Activated T-cell treated with anti-CD3 and anti-CD28 coated beads, Interleukin-2, amount 50 U/mL, for 72 hours (primary cell): ENCODE measurements at places on chromosomes 16 and 17. TPM values are rescaled to one million over a fixed set of nuclear protein-coding genes. Genes with fewer than 3 reads are reported as not detected.

The GGA3 gene
- 77.1 TPM for total RNA-seq

DNA sequence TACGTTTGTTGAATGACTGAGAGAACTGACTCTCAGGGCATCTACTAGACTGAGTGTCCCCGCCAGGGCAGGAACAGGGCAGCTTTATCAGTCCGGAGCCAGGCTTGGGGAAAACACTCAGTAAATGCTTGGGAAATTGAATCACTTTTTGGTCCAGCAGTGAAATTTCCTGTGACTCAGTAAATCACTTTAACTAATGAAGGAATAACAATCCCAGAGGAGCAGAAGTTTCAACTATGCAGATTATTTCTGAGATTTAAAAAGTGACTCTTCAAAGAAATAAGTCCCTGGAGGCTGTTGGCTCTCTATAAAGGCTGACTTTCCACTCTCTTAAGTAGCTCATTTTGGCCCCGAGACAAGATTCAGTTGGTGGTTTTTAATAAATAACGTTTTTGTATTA lies 101.8 kb downstream of the FOXL1 start:
- DNase-seq, result no peak
- no peaks in the 10 kb centered on the region for H3K4me1 ChIP-seq
- H3K27me3 ChIP-seq, result peaks cover 21% of the 10 kb centered on the region
- no peak overlapping the region for H3K27ac ChIP-seq
- no peak overlapping the region for H3K4me3 ChIP-seq

GRCh38 chr16:68731637-68732036 lies 5.5 kb upstream of the CDH1 start:
- H3K4me1 ChIP-seq, result peaks cover 2% of the 10 kb centered on the region
- H3K4me3 ChIP-seq, result no peak overlapping the region
- no peaks in the 10 kb centered on the region for H3K36me3 ChIP-seq

DNA sequence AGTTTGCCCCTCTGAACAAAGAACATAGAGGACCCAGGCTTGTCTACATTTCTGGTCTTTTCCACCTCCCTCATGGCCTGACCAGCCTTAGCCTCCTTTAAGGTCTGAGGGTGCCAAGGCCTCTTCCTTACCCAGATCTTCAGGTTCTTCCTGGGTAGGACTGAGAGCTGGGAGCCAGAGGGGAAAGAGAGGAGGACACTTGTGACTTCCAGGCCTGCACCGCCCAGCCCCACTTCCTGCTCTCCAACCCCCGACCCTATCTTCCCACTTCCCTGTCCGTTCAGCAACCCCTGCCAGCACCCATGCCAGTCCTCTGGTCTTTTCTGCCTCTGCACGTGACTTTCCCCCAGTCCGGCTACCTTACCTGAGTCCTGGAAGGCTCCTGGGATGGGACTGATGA lies 534 bp downstream of the PRSS36 start:
- no peak overlapping the region for H3K4me3 ChIP-seq
- no peak for DNase-seq
- no peaks in the 10 kb centered on the region for H3K27me3 ChIP-seq
- no peak overlapping the region for H3K27ac ChIP-seq

The RAB11FIP4 gene
- total RNA-seq, result 40.8 TPM

The ELOB gene
- 158 TPM for total RNA-seq

DNA sequence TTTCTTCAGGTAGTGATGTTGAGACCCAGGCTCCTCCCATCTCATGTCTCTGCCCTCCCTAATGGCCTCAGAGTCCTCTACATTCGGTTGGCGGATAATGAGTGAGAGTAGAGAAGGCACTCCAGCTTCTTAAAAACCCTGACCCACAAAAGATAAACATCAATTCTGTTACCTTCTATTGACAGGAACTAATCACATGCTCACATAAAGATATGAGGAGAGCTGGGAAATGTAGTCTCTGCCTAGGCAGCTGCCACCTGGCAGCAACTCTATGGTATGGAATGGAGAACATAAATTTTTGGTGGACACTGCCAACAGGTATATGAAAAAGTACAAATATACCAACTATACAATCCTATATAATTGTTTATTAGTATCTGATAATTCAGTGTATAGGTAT lies 110.7 kb upstream of the HLF start:
- no peaks in the 10 kb centered on the region for H3K27me3 ChIP-seq
- no peak overlapping the region for H3K27ac ChIP-seq
- H3K4me3 ChIP-seq, result no peak overlapping the region
- DNase-seq, result no peak

GRCh38 chr16:79411357-79411756 lies 189.2 kb downstream of the MAF start:
- H3K36me3 ChIP-seq, result no peaks in the 10 kb centered on the region
- H3K27ac ChIP-seq, result peak overlapping the region; percentile 80
- peaks cover 12% of the 10 kb centered on the region for H3K27me3 ChIP-seq
- DNase-seq, result peak; percentile 12

DNA sequence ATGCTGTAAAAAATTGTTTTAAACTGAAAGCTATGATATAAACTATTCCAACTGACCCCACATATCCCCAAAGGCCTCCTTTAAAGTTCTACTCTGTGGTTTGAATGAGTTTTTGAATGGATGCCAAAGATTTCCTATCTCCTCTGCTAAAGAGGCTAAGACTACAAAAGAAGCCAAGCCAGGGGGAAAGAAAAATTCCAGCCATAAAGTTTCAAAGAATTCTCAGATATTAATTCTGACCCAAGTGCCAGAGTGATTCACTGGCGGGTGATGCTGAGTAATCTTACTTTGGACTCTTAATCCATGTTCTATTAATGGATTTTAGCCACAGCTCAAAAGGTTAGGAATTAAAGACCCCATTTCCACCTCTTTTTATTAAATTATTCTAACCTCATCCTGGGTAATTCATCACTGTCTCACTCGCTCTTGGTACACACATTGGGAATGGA lies 60.7 kb downstream of the HS3ST3A1 start:
- no peaks in the 10 kb centered on the region for H3K27me3 ChIP-seq
- no peak for DNase-seq
- H3K27ac ChIP-seq, result no peak overlapping the region
- H3K4me3 ChIP-seq, result no peak overlapping the region
- no peaks in the 10 kb centered on the region for H3K4me1 ChIP-seq

DNA sequence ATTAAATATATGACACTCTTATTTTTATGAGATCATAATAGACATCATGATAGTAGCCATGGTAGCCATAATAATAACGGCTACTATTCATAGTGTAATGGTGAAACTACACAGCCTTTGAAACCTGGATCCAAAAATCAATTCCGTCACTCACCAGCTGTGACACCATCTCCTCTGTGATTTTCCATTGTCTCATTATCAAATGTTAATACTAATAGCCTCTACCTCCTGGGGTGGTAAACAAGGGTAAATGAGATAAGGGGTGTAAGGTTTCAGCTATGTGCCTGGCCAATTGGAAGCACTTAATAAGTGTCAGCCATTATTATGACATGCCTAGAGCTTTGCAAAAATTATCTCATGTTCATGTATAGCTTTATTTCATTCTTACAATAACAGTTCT lies 88.6 kb downstream of the CACNG3 start:
- H3K4me1 ChIP-seq, result peaks cover 17% of the 10 kb centered on the region
- H3K4me3 ChIP-seq, result no peak overlapping the region
- no peak overlapping the region for H3K27ac ChIP-seq
- DNase-seq, result no peak
- H3K27me3 ChIP-seq, result peaks cover 21% of the 10 kb centered on the region

The ITGAX gene
- total RNA-seq, result 146 TPM
